ENCODE measurements at places on chromosomes 1 and 21.

DNA sequence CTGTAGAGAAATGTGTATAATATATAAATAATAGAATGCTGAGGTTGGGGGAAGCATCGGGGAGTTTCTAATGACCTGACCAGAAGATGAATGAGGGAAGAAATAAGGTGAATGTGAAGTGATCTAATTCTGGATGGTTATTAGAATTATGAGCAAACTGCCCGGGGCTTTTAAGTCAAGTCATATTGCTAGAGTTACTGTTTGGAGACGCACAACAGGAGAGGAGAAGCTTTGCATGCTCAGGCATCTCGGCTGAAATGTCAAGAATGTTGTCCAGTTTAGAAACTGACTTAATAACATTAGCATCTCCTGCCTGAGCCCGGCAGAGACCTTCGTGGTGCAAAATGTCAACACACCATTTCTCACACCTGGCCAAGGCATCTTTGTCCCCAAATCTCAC, 119.1 kb downstream of the RRAGC start:
- DNase-seq = no peak

DNA sequence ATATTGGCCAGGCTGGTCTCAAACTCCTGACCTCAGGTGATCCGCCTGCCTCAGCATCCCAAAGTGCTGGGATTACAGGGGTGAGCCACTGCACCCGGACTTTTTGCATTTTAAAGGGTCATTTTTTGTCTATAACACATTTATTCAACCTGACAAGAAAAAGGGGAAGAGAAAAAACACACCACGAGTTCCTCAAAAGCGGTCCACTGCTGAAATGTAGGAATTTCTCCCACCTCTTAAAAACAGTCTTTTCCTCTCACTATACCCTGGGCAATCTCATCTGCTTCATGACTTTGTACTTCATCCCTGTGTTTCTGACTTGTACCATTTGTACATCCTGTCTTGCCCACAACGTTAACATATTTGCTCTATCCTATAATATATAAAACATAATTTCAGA, 413.3 kb upstream of the PTBP2 start:
- peak; percentile 69 for DNase-seq

- peak; percentile 64 for DNase-seq
Observed at GRCh38 chr1:199463521-199464127, 563.9 kb upstream of the NR5A2 start.

DNA sequence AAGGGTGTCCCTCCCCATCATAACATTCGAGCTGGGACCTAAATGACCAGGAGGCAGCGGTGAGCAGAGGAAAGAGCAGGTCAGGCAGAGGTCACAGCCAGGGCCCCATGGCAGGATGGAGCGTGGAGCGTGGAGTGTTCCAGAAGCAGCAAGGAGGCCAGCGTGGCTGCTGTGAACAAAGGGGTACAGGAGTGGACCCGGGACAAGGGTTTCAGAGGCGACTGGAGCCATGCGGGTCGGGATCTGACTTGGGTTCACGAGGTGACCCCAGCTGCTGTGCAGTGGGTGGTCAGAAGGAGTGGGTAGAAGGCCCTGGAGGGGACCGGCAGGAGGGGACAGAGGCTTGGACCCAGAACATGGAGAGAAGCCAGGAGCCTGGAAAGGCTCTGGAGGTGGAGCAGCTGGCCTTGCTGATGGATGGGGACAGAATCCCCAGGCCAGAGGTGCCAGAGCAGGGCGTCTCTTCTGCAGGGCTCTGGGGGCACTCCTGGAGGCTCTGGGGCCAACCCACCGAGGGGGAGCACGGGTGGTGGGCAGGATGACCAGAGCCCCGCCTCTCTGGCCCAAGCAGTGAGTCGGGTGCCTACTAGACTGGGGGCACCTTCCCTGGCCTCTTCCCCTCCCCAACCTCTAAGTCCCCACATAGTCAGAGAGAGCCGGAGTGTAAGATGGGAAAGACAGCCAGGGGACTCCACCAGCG, 2.3 kb downstream of the CHD5 start:
- DNase-seq = no peak

DNA sequence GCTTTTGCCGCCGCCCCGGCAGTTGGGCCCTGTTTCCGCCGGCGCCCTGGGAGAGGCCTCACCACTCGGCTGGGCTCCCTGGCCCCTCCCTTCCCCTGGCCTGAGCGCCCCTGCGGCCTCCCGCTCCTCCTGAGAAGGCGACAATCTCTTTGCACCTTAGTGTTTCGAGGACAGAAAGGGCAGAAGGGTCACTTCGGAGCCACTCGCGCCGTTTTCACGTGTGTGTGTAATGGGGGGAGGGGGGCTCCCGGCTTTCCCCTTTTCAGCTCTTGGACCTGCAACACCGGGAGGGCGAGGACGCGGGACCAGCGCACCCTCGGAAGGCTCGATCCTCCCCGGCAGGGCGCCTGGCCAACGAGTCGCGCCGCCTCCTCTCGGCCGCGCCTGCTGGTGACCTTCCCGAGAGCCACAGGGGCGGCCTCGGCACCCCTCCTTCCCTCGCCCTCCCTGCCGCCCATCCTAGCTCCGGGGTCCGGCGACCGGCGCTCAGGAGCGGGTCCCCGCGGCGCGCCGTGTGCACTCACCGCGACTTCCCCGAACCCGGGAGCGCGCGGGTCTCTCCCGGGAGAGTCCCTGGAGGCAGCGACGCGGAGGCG, 432 bp upstream of the SIM2 start:
- peak; percentile 55 for DNase-seq

DNA sequence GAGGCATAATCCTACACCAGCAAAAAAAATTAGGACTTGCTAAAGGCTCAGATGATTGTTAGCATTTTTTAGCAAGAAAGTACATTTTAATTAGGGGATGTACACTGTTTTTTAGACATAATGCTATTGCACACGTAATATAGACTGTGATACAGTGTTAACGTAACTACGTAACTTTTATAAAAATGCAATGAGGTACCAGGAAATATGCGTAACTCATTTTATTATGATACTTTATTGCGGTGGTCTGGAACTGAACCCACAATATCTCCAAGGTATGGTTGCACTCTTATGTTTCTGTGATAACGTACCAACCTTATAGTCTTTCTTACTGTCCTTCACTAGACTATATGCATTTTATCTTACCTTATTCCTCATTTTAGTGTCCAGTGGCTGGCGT, 62.8 kb upstream of the B3GALT2 start:
- no peak for DNase-seq

GRCh38 chr21:45838634-45839033, 142.9 kb upstream of the COL6A1 start:
- no peak for DNase-seq

- DNase-seq = no peak
Observed at GRCh38 chr1:104156738-104157137, 407.0 kb downstream of the AMY1C start.
